Aorta (tissue), 5 donors: ENCODE measurements at places on chromosomes 13 and 19. TPM values are rescaled to one million over a fixed set of nuclear protein-coding genes. Genes with fewer than 3 reads are reported as not detected.

TMPRSS9 gene
- total RNA-seq, result 0.27 TPM

RFPL4A gene
- total RNA-seq, result not detected

FCGBP gene
- 790 TPM for total RNA-seq

RXFP2 gene
- total RNA-seq, result not detected

DNA sequence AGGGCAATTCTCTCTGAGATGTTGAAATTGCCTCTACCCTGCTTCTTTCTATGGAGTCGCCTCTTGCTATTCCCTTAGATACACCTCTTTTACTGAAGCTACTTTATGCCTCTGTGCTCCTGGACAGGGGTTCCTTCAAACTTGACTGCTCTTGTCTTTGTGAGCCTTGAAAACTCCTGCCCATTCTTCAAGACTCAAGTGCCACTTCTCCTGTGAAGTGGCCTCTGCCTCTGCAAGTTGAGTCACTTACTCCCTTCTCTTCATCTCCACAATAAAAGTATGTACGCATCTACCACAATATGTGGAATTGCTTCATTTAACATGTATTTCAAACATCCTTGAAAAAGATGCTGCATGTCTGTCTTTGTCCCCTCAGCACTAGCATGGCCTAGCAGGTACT lies 66.0 kb upstream of the TPP2 start:
- no peak overlapping the region for H3K4me3 ChIP-seq
- H3K4me1 ChIP-seq, result no peaks in the 10 kb centered on the region
- no peak for DNase-seq
- H3K27me3 ChIP-seq, result peaks cover 4% of the 10 kb centered on the region

DNA sequence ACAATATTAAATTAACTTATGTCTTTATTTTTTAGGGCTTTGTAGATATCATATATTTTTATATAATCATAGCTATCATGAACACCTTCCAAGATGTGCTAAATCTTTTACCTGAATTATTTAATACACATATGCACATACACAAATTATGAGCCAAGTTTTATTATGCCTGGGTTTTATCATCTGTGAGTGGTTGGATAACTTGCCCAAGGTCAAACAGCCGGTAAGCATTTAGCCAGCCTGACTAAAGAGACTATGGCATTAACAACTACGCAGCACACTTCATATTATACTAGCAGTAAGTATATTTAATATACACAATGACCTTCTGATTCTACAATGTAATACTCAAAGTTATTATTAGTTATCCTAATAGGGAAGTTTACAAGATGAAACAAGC lies 132.7 kb downstream of the FREM2 start:
- H3K4me3 ChIP-seq, result no peak overlapping the region
- no peaks in the 10 kb centered on the region for H3K36me3 ChIP-seq
- H3K27me3 ChIP-seq, result no peaks in the 10 kb centered on the region
- no peak for DNase-seq
- no peak overlapping the region for H3K27ac ChIP-seq
- H3K4me1 ChIP-seq, result no peaks in the 10 kb centered on the region

DNA sequence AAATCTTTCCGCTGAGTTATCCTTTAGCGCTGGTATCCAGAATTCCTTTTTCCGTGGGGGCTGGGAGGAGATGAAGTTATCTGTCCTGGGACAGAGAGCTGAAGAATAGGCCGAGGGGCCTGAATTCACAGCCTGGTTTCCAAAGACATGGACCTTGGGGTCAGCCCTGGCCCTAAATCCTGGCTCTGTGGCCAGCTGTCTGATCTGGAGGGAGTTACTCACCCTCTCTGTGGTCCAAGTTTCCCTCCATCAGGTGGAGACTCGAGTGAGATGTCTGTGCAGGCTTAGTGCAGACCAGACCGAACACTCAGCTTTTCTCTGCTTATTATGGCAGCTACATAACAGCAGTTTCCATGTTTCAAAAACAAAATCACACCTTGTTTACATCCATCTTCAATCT lies 59.6 kb downstream of the CDADC1 start:
- no peaks in the 10 kb centered on the region for H3K36me3 ChIP-seq
- no peaks in the 10 kb centered on the region for H3K27me3 ChIP-seq
- no peak overlapping the region for H3K4me3 ChIP-seq
- no peaks in the 10 kb centered on the region for H3K4me1 ChIP-seq

DNA sequence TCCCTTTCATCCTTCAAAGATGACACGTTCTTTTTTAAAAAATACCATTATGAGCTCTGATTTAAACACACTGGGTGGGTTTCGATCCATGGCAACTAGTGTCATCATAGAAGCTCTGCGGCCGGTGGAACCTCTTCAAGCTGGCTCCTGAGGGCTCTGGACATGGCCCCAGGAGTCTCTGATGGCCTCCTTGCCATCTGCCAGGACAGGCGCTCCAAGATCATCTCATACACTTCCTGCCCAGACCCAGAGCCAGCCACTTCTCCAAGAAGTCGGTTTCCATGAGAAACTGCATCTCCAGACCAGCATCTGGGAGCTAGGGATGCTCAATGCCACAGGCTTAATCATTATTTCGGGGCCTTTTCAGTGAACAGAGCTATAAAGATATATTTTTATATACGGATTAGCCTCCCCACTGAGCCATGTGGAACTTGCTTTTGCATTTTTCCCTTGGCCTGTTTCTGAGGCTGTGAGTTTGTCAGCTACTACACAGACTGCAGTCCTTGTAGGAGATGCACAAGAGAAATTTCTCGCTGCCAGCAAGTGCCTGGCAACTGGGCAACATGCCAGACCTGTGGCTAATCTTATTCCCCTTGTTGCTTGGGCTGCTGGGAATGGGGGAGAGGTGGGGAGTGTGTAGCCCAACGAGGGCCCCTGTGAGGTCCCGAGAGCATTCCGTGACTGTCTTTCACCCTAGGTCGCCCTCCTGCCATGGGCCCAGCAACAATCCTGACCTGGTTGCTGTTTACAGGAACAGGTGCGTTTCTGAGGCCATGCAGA lies 15.9 kb downstream of the SUGP1 start:
- no peaks in the 10 kb centered on the region for H3K4me1 ChIP-seq
- no peak overlapping the region for H3K27ac ChIP-seq
- H3K27me3 ChIP-seq, result no peaks in the 10 kb centered on the region
- no peaks in the 10 kb centered on the region for H3K36me3 ChIP-seq
- no peak overlapping the region for H3K4me3 ChIP-seq

DNA sequence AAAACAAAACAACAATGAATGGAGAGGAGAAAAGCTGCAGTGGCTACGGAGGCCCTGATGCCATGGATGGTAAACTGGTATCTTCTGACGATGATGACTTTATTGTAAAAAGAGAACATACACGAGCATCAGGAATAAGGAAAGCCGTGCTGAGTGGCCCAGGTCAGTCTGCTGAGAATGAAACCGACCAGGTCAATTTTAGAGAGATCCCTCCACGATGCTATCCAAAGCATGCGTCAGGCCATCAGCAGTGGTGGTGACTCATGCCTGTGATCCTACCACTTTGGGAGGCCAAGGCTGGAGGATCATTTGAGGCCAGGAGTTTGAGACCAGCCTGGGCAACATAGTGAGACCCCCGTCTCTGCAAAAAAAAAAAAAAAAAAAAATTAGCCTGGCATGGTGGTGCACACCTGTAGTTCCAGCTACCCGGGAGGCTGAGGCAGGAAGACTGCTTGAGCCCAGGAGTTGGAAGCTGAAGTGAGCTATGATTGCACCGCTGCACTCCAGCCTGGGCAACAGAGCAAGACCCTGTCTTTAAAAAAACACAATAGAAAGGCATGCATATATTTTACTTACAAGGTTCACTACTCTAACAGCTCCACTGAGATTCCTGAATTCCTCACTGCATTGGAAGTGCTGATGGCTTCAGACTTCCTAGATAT lies 62.3 kb downstream of the GADD45B start:
- no peak overlapping the region for H3K4me3 ChIP-seq
- DNase-seq, result peak; percentile 33
- no peaks in the 10 kb centered on the region for H3K36me3 ChIP-seq
- no peaks in the 10 kb centered on the region for H3K4me1 ChIP-seq
- H3K27me3 ChIP-seq, result no peaks in the 10 kb centered on the region

DNA sequence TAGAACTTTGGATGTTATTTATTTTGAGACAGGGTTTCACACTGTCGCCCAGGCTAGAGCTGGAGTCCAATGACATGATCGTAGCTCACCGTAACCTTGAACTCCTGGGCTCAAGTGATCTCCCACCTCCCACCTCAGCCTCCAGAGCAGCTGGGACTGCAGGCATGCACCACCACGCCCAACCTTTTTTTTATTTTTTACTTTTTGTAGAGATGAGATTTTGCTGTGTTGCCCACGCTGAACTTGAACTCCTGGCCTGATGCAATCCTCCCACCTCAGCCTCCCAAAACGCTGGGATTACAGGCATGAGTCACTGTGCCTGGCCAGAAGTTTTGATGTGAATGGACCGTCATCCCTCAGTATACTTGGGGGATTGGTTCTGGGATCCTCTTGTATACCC lies 13.7 kb downstream of the ANKRD27 start:
- no peaks in the 10 kb centered on the region for H3K36me3 ChIP-seq
- H3K4me3 ChIP-seq, result no peak overlapping the region
- no peak for DNase-seq
- H3K4me1 ChIP-seq, result no peaks in the 10 kb centered on the region

GRCh38 chr19:30428092-30428680 lies 56.0 kb downstream of the ZNF536 start:
- H3K36me3 ChIP-seq, result no peaks in the 10 kb centered on the region
- no peaks in the 10 kb centered on the region for H3K4me1 ChIP-seq
- no peaks in the 10 kb centered on the region for H3K27me3 ChIP-seq

DNA sequence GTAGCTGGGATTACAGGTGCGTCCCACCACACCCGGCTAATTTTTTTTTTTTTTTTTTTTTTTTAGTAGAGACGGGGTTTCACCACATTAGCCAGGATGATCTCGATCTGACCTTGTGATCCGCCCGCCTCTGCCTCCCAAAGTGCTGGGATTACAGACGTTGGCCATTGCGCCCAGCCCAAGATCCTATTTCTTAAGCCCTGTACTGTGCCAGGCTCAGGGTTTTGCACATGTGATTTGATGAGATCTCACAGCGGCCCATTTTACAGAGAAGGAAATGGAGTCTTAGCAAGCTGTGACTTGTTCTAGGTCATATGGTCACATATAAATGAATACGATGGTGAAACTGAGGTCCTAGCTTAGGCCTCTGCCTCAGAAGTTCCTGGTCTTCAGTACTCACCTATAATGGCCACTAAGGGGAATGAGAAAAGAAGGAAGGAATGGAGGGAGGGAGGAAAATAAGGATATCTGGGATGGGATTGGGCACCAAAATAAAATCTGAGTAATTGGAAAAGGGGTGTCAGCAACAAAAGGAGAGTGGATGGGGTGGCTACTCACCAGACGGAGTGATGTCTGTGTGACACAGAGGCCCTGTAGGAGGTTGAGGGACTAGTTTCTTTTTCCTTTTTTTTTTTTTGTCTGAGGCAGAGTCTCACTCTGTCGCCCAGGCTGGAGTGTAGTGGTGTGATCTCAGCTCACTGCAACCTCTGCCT lies 1.3 kb downstream of the OSCAR start:
- H3K27ac ChIP-seq, result no peak overlapping the region
- H3K27me3 ChIP-seq, result no peaks in the 10 kb centered on the region
- no peaks in the 10 kb centered on the region for H3K4me1 ChIP-seq
- H3K36me3 ChIP-seq, result no peaks in the 10 kb centered on the region

- H3K27me3 ChIP-seq, result no peaks in the 10 kb centered on the region
- H3K36me3 ChIP-seq, result no peaks in the 10 kb centered on the region
- no peaks in the 10 kb centered on the region for H3K4me1 ChIP-seq
- H3K4me3 ChIP-seq, result no peak overlapping the region
- DNase-seq, result peak; percentile 96
- H3K27ac ChIP-seq, result no peak overlapping the region
Measured at GRCh38 chr19:6218491-6219146, 61.2 kb downstream of the MLLT1 start.

- H3K36me3 ChIP-seq, result no peaks in the 10 kb centered on the region
- no peak overlapping the region for H3K27ac ChIP-seq
- DNase-seq, result peak; percentile 48
- no peaks in the 10 kb centered on the region for H3K4me1 ChIP-seq
- no peak overlapping the region for H3K4me3 ChIP-seq
Measured at GRCh38 chr19:41701401-41702075, 6.9 kb upstream of the CEACAM5 start.
